Dermis blood vessel endothelial cell (primary cell): ENCODE measurements at places on chromosomes 11 and 22.

DNA sequence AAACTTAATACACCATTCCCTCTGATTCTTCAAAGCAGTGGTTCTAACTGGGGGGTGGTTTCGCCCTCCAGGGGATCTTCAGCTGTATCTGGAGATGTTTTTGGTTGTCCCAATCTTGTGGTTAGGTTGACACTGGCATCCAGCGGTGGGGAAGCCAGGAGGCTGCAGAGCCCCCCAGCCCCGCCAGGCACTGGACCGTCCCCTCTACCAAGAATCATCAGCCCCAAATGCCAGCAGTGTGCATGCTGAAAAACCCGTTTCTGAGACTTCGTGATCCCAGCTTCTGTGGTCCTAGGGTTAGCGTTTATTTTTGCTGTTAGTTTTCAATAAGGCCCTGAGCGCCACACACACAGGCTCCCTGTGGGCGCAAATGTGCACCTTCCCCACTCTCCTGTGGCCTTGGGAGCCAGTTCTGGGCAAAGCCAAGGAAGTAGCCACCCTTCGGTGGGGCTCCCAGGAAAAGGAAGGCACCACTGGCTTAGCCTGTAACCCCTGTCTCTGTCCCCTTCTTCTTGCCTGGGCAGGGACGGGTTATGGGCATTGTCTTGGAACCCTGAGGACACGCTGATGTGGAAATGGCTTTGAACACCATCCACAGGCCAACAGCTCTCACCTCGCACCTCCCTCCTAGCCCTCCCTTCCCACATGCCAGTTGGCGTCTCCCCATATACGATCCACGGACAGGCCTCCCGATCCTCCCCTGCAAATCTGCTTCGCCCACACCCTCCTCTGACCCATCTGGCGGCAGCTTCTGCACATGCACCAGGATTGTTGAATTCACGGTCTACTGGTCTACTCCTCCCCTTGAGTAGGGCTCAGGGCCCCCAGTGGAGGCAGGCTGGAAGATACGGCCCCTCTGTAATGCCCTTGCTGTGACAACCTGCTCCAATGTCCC lies 71.4 kb upstream of the CCND1 start:
- DNase-seq: no peak

DNA sequence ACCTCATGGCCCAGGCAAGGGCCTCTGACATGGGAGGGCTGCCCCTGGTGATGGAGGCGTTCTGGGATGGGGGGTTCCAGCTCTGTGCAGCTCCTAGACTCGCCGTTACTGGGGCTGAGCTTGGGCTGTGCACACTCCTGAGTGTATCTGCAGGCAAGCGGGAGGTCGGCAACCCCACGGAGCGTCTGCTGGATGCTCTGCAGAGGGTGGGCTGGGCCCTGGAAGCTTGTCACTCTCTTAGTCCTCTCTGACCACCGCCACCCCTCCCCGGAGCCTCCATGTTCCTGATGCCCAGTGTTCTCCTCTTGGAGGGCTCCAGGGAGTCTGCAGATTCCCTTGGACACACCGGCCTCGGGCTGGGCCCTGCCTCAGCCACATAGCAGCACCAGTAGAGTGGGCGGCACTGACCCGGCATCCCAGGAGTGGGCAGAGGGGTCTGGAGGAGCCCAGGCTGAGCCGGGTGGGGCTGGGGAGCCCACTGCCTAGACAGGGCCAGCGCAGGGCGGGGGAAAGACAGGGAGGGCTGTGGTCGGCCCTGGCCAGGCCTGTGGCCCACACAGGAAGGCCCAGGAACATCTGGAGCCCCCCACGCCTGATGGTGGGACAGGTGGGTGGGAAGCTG lies 20.6 kb upstream of the MUC5B start:
- no peak for DNase-seq

GRCh38 chr11:72771507-72771906 lies 19.3 kb upstream of the ARAP1 start:
- no peak for DNase-seq

- no peak for DNase-seq
Observed at GRCh38 chr11:71399341-71399740, 48.9 kb downstream of the DHCR7 start.
